ENCODE measurements at places on chromosomes 12 and 14.

GRCh38 chr14:35879151-35879648 is 53.1 kb downstream of the BRMS1L start:
- DNase-seq = peak; percentile 67

- no peak for DNase-seq
These were observed 70.2 kb downstream of the HECTD1 start for GRCh38 chr14:31137214-31137889.

- DNase-seq = peak; percentile 43
These were observed 13.1 kb downstream of the ATXN3 start for GRCh38 chr14:92093320-92093719.

GRCh38 chr12:123721245-123721644 is 9.1 kb downstream of the ATP6V0A2 start:
- no peak for DNase-seq

DNA sequence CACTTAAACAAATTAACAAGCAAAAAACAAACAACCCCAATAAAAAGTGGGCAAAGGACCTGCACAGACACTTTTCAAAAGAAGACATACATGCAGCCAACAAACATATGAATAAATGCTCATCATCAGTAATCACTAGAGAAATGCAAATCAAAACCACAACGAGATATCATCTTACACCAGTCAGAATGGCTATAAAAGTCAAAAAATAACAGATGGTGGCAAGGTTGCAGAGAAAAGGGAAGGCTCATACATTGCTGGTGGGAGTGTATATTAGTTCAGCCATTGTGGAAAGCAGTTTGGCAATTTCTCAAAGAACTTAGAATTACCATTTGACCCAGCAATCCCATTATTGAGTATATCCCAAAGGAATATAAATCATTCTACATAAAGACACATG is 34.6 kb upstream of the NT5DC3 start:
- no peak for DNase-seq

GRCh38 chr12:68109444-68110217 is 49.9 kb downstream of the IFNG start:
- DNase-seq = peak; percentile 37

GRCh38 chr14:56888274-56888673 is 78.0 kb upstream of the OTX2 start:
- DNase-seq = no peak

- no peak for DNase-seq
These were observed 18.3 kb downstream of the ADGRD1 start for GRCh38 chr12:130971925-130972585.

DNA sequence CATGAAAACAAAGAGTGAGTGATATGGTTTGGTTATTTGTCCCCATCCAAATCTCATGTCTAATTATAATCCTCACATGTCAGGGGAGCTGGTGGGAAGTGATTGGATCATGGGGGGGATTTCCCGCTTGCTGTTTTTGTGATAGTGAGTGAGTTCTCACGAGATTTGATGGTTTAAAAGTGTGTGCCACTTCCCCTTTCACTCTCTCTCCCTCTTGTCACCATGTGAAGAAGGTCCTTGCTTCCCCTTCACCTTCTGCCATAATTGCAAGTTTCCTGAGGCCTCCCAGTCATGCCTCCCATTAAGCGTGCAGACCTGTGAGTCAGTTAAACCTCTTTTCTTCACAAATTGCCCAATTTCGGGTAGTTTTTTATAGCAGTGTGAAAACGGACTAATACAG is 2.1 kb upstream of the ATXN7L3B start:
- peak; percentile 17 for DNase-seq
